Frontal cortex (tissue), 4 donors: ENCODE measurements at places on chromosomes 1 and 21. TPM values are rescaled to one million over a fixed set of nuclear protein-coding genes. Genes with fewer than 3 reads are reported as not detected.
A peak's percentile ranks its signal among the peaks of the same experiment; 100 is the strongest.

GRCh38 chr1:80639777-80640533 lies 1160.8 kb upstream of the ADGRL2 start:
- DNase-seq = no peak

The GNAT2 gene
- total RNA-seq = not detected

- DNase-seq = peak; percentile 31
These were observed 128.3 kb downstream of the CASZ1 start for GRCh38 chr1:10667861-10668761.

- peak; percentile 59 for DNase-seq
These were observed at the start of gene GNG12 for GRCh38 chr1:67832737-67833601. Gene GNG12, minus strand, starts transcription at chr1:67833467. Its CDS starts 125,781 bp downstream, at chr1:67707686.

DNA sequence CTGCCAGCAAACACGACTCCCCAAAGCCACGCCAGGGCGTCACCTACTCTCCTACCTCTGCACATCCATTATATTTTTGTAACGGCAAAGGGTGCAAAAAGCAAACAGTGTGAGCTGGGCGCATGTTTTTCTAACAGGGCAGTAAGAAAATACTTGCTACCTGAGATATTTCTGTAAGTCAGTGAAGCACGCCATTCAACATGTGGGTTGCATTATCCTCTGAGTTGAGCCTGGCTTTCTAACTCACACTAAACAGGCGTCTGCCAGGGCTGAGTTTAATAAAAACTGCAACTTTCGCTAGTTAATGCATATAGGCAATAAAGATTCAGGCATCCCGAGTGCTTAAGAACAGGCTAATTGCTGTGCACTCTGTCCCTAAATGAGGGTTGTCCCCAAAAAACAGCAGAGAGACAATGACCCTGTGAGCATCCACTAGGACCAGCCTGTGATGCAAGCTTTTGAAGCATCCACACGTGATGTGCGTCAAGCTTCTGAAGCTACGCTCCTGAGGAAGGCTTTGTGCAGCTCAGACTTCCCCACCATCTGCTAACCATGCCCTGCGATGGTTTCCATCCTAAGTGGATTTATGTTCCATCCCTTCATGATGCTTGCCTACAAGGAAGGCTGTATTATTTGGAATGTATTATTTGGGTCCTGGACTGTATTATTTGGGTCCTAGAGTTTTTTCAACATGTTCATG lies 70.0 kb upstream of the SIM2 start:
- no peak for DNase-seq

DNA sequence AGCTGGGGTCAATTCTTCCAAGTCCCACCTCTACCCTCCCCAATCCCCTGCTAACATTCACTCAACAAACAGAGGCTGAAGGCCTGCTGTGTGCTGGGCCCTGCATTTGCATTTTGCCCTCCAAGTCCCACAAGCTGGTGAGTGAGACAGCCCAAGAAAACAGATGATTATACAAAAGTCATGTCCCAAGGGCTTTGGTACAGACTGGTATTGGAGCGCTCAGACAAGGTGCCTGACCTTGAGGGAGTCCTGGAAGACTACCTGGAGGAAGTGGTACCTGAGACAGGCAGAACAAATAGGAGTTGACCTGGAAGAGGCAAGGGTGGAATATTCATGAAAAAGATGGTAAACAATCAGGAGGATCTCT lies 4.2 kb downstream of the LMOD1 start:
- DNase-seq = no peak

DNA sequence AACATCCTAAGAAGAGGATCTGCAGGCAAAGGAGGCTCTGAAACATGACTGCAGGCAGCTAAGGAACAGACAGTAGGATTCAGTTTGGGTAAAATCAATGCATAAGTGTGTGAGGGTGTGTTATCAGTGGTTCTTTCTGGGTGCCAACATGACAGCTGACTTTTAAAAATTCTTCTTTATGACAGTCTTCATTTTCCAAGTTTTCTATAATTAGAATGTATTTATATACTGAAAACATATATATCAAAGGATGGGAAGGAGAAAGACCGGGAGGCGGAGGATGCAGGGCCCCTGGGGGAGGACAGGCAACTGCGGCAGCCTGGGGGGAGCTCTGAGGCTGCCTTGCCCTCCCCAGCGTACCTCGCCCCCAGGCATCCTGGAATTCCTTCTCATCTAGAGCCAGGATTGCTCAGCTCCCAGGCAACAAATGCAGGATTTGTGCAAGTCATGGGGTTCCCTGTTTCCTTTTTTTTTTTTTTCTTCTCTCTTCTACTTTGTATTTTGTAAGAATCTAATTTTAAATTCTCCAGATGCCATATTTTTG lies 104.8 kb downstream of the CSMD2 start:
- no peak for DNase-seq

GRCh38 chr1:40450495-40451237 lies 390 bp downstream of the ZFP69B start:
- peak; percentile 36 for DNase-seq
